ENCODE measurements at places on chromosomes 5 and 9.

GRCh38 chr5:102018279-102018678 is 277.8 kb downstream of the SLCO4C1 start:
- no peak for DNase-seq

GRCh38 chr9:129231759-129232158 is 53.7 kb upstream of the IER5L start:
- no peak for DNase-seq

- no peak for DNase-seq
Measured at GRCh38 chr5:16902846-16903245, 33.2 kb downstream of the MYO10 start.

DNA sequence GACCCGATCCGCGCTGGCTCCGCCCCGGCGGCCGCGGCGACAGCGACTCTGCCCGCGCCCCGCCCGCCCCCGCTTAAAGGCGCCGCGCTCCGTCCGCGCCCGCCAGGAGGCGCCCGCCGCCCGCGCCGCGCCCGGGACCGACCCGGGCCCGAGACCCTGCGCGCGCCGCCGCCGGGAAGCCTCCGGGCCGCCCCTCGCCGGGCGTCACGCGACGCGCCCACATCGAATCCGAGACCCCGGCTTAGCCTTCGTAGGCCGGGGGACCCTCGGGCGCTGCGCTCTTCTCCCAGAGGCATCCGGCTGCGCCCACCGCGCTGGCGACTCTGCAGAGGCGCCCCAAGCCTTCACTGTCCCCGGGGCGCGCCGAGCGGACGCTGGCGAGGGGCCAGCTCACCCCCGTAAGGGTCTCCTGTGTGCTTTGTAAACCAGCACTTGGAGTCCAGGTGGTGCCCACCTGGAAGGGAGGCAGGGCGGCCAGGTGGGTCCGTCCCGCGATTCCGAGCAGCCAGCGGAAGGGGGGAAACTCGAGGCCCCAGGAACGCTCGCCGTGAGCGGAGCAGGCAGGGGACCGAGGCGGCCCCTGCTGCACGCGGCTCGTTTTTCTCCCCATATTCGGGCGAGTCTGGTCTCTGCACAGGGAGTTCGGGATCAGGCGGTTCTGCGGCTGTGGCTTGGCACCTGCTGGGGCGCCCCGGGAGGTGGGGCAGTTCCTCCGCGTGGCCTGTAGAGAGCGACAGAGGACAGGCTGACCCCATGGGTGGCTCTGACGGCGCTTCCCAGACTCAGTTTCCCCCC is 423 bp upstream of the ABCA2 start:
- DNase-seq = peak; percentile 62

- DNase-seq = no peak
Measured at GRCh38 chr9:136596630-136597031, 50.8 kb upstream of the NOTCH1 start.

GRCh38 chr5:37554405-37554739 is 175.3 kb downstream of the WDR70 start:
- no peak for DNase-seq

DNA sequence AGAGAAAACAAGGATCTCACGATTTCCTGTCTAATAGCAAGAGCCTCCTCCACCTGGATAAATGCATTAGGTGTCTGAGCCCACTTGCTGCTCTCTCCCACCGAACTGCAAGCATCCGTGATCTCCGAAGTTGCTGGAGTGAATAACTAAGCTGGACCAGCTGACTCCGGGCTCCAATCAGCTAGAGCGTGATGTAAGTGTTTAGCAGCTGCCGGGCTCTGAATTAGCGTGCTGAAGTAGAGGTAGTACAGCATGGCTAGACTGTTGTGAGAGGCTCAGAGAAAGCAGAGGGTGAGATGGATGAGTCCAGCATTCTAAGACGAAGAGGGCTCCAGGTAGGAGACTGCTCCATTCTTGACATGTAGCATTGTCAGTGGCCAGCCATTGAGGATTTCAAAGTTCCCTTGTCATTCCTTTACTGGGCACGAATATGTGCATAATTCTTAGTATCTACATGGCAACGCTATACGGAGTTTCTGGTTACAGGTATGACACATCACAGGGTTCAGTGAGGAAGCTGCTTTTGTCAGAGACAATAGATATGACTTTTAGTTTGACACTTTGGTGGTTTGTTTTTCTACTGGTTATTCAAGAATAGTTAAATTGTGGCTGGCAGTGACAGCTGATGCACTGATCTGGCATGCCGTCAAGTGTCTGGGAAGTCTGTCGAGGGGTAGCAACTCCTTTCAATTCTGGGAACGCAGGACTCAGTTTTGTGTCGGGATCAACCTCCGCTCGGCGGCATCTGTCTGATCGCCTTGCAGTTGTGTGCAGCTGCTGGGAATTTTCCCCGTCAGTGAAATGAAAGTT is 232.6 kb downstream of the MAST4 start:
- DNase-seq = no peak

- DNase-seq = no peak
Measured at GRCh38 chr9:87498046-87498810, 561 bp downstream of the DAPK1 start.

GRCh38 chr5:33441241-33442177 is 744 bp downstream of the TARS1 start:
- DNase-seq = no peak

- DNase-seq = no peak
Measured at GRCh38 chr5:144203750-144204596, 33.3 kb downstream of the KCTD16 start.

- no peak for DNase-seq
Measured at GRCh38 chr5:88093765-88094164, 174.9 kb downstream of the TMEM161B start.

GRCh38 chr5:134555890-134556311 is 30.4 kb downstream of the JADE2 start:
- peak; percentile 65 for DNase-seq

DNA sequence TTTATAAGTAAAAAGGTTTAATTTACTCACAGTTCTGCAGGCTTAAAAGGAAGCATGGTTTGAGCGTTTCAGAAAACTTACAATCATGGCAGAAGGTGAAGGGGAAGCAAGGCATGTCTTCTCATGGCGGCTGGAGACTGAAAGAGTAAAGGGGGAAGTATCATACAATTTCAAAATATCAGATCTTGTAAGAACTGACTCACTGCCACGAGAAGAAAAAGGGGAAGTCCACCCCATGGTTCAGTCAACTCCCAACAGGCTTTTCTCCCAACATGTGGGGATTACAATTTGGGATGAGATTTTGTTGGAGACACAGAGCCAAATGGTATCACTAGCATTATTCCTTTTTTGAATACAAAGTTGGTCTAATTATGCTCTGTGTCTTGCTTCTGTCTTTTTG is 627.9 kb upstream of the ST8SIA4 start:
- no peak for DNase-seq

DNA sequence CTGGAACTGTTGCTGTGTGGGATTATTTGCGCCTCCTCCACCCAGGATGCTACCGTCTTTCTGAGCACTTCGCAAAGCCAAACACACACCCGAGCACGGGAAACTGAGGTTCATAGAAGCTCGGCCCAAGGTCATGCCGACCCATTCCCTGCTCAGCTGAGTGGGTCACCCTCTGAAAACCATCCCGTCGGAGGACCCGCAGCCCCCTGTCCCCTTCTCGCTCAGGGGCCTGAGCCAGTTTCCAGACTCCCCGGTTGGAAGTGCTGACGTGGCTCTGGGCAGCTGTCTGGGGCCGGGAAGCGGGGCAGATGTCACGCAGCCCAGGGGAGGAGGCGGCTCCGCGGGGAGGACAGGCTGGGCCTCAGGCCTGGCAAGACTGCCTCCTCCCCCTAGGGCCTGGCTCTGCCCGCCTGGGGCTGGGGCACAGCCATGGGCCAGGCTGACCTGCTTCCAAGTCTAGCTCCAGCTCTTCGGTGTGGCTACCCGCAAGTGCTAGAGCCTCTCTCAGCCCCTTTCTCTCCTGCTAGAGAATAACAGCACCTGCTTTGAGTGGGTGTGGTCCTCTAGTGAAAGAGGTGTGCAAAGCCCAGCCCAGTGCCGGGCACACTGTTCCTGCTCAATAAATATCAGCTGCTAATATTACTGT is 9.9 kb upstream of the CXXC5 start:
- DNase-seq = no peak

DNA sequence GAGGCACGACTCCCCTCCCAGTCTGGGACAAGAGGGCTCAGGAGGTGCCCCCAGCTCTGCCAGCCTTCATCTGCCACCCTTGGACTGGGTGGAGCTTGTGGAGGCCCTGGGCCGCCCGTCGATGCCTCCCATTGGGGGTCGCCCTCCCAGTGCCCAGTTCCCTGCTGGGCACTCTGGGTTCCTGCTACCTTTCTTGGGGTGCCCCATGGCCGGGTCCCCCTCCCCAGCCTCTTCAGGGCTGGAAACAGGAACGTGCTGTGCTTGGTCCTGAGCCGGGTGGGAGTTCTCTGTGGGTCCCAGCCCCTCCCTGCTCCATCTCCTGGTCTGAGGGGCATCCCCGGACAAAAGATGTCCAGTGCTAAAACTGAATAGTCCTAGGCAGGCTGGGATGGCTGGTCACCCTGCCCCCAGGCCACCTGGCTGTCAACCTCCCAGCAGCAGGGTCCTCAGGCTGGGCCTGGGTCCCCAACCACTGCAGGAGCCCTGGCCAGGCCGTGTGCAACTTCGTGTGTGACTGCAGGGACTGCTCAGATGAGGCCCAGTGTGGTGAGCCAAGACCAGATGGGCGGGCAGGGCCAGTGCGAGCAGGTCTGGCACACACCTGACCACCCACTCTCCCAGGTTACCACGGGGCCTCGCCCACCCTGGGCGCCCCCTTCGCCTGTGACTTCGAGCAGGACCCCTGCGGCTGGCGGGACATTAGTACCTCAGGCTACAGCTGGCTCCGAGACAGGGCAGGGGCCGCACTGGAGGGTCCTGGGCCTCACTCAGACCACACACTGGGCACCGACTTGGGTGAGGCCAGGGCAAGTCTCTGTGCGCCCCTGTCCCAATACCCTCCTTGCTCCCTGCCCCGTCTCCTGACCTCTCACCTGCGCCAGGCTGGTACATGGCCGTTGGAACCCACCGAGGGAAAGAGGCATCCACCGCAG is 784 bp downstream of the MAMDC4 start:
- DNase-seq = no peak

DNA sequence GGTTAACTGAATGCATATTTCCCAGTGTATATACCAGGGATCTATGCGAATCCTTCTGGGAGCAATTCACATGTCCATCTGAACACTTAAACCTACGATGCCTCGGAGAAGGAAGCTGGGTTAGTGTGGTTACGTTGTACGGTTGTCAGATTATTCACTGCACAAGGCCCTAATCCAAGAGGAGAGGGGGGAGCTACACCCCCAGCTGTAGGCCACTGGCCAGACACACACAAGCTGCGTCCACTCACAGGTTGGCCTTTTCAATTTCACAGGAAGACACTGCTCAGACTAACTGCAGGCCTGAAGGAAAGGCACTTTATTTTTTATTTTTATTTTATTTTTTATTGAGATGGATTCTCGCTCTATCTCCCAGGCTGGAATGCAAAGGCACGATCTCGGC is 184.5 kb upstream of the GNA14 start:
- no peak for DNase-seq

DNA sequence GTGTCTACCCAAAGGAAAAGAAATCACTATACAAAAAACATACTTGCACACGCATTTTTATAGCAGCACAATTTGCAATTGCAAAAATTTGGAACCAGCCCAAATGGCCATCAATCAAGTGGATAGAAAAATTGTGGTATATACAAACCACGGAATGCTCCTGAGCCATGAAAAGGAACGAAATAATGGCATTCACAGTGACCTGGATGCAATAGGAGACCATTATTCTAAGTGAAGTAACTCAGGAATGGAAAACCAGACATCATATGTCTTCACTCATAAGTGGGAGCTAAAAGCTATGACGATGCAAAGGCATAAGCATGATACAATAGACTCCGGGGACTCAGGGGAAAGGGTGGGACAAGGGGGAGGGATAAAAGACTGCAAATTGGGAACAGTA is 78.4 kb downstream of the ENC1 start:
- no peak for DNase-seq

DNA sequence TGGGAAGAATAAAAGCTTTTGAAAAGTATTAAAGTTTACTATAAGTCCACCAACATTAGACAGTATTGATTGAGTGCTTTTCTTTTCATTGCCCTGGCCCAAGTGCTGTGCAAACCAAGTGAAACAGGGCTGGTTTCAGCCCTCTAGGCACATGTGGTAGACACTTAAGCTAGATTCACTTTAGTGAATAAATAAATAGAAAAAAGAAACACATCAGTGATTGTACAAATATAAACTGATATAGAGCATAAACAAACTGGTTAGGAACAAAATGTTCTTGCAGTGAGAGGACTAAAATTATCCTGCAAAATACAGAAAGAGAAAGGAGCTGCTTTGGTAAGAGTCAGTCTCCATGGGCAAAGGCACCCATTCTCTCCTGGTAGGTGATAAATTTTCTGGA is 29.7 kb downstream of the ACTBL2 start:
- DNase-seq = no peak

DNA sequence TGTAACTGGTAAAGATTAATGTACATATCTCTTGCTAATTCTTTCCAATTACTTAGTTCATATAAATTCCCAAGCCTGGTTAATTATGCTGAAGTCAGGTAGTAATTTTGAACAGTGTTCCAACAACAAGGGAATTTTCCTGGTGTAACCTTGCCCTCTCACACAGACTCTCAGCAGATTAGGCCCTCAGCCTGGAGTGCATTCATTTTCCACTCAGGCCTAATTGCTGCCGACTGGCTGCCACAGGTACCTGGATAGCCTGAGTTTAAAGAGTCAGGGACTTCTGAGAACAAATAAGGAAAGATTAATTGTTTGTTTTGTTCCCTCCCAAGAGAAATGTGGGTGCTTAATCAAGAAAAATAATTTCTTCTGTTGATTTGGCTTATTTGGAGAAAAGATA is 71.4 kb downstream of the PPIC start:
- no peak for DNase-seq

GRCh38 chr9:12094046-12094445 is 599.1 kb upstream of the TYRP1 start:
- DNase-seq = no peak

GRCh38 chr9:96183751-96184150 is 118.2 kb downstream of the HSD17B3 start:
- DNase-seq = no peak

GRCh38 chr9:27047136-27047535 is 41.7 kb upstream of the LRRC19 start:
- no peak for DNase-seq

GRCh38 chr5:103744159-103744558 is 181.6 kb upstream of the NUDT12 start:
- no peak for DNase-seq

GRCh38 chr5:78930721-78931120 is 54.4 kb downstream of the ARSB start:
- no peak for DNase-seq

DNA sequence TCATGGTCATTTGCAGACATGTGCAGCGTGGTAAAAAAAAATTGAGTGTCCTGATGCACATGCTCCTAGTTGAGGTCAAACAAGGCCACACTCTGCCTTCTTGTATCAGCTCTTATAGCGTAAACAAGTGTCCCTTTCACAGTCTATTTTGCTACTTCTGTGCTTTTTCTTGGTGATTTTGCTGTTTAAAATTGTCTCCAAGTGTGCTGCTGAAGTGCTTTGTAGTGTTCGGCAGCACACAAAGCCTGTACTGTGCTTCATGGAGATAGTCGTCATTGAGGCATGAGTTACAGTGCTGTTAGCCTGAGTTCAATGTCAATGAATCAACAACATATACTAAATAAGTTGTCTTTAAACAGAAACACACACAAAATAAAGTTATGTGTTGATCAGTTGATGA is 690.4 kb upstream of the MEF2C start:
- no peak for DNase-seq

All from activated CD8-positive, alpha-beta memory T cell treated with anti-CD3 and anti-CD28 coated beads for 1 hour (primary cell).